ENCODE measurements at places on chromosomes 4 and X. TPM values are rescaled to one million over a fixed set of nuclear protein-coding genes. Genes with fewer than 3 reads are reported as not detected.

- DNase-seq = no peak
Measured at GRCh38 chr4:10458177-10458576, 951 bp upstream of the ZNF518B start.

GRCh38 chr4:38823766-38824165 is 19.2 kb upstream of the TLR1 start:
- no peak for DNase-seq

GRCh38 chr4:123421227-123421936 is 24.8 kb downstream of the SPRY1 start:
- no peak for DNase-seq

DNA sequence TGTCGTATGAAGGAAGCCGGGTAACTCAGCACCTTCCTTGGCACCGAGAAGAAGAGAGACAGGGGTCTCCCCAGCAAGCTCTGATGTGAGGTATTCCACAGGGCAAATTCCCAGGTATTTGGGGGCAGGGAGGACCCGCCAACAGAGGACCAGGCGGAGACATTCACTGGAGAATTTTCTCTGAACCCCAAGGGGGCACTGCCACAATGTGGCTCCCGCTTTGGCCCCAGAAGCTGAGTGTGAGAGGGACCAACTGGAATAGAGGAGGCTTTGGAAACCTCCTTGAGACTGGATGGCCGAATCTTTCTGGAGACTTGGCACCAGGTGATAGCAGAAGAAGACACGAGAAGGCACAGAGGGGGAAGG is 735 bp upstream of the GABRE start:
- DNase-seq = no peak

- DNase-seq = no peak
Measured at GRCh38 chr4:96519291-96519690, 679.4 kb downstream of the PDHA2 start.

GRCh38 chr4:182877326-182877883 is 39.8 kb downstream of the DCTD start:
- no peak for DNase-seq

DNA sequence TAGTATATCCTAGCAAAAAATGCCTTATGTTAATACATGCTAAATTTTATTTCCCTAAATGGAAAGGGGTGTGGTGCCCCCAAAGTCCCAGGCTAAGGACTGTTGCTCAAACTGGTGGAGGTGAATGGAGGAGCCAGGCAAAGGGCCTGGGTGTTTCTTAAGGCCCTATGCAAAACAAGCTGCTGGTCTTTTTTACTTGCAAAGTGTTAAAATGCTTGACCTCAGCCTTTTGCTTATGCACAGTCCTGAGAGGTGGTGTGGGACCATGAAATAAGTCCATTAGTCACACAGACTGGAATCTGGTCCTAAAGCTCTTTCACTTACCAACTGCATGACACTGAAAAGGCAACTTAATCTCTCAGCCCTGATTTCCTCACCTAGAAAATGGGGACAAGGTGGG is 223.5 kb upstream of the MBNL3 start:
- DNase-seq = no peak

DNA sequence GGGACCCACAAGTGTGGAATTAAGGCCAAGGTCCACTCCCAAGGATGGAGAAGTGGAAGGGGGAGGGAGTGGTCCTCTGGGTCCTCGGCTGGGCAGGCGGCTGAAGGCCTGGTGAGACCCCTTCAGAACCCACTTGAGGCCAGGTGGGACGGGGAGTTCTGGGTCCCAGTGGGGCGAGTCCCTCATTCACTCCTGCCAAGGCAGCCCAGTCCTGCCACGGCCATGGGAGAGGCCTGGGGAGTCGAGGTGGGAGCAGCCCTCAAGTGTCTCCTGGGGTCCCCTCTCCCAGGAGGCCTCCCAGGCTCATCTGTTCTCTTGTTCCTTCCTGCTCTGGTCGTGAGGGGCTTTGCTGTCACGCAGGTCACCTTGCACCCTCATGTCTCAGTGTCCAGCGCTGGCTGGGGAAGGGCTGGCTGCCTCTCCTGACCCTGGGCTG is 6.1 kb upstream of the SH3BP2 start:
- DNase-seq = no peak

DNA sequence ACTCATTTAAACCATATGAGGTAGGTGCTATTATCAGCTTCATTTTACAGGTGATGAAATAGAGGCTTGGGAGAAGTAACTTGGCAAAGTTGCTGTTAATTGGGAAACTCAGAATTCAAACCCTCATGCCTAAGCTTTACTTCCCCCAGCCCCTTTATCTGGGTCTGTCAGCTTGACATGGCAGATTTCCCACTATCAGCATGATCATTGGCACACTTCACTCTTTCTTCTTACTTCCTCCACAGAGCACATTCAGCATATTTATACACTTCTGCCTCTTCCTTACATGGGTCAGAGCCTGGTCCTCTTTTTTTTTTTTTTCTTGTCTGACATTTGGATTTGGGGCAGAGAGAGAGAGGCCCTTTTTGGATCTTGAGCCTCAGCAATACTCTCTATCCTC is 56.5 kb upstream of the ARX start:
- DNase-seq = no peak

DNA sequence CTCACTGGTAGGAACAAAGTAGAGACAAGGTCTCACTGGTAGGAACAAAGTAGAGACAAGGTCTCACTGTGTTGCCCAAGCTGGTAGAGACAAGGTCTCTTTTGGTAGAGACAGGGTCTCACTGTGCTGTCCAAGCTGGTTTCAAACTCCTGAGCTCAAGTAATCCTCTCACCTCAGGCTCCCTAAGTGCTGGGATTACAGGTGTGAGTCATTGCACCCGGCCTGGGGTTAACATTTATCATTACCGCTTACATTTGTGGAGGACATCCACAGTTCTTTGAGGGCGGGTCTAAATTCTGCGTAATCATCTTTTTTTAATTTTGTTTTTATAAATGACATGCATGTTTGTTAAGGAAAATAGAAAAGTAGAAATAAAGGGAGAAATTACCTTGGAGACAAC is 12.0 kb downstream of the RAB33B start:
- no peak for DNase-seq

- no peak for DNase-seq
Measured at GRCh38 chrX:118207831-118208453, 91.3 kb upstream of the KLHL13 start.

DNA sequence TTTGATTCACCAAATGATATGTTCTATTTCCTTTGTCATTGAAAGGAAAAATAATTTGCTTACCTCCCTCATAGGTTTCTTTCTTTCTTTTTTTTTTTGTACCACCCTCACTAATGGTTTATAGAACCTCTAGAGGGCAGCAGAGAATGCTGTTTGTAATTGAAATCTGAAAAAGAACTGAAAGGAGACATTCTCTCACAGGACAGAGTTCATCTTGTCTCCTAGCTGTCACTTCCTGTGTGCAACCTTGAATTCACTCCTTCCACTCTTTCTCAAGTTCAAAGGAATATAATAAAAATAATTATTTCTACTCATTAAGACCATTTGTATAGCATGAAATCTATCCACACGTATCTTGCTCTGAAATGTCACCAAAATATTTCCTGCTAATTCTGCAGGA is 51.0 kb downstream of the GUCY1B1 start:
- no peak for DNase-seq

GRCh38 chrX:123236859-123237258 is 52.8 kb downstream of the GRIA3 start:
- no peak for DNase-seq

DNA sequence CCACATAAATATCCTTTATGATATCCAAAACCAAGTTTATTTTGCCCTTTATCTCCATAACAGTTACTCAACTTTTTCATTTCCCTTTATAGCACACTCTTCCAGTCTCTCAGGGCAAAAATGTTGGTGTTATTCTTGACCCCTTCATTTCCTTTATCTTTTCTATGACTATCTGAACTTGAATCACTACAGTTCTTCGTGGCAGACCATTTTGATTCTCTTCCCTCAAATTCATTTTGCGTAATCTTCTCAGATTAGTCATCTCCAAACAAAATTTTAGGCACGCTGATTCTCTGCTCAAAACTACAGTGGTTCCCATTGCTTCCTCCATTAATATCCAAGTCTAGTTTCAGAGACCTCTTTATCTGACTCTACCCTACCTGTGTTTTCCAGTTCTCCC is 26.1 kb downstream of the RUFY3 start:
- DNase-seq = no peak

DNA sequence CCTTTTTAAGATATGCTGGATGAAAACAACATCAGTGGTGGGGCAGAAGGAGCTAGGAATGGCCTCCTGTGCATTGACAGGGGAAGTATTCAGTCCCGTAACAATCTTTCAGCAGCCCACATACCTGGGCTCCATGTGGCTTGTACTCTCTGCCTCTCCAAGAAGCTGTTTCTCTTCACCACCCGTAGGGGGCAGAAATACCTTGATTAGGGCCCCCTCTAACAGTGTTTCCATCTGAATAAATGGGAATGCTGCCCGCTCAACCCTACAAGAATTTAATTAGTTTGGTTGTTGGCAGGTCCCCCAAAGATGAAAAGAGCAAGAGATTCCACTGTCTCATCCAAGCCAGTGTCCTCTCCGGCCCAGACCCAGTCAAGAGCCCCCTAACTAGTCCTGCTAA is 155.2 kb downstream of the SMIM20 start:
- no peak for DNase-seq

DNA sequence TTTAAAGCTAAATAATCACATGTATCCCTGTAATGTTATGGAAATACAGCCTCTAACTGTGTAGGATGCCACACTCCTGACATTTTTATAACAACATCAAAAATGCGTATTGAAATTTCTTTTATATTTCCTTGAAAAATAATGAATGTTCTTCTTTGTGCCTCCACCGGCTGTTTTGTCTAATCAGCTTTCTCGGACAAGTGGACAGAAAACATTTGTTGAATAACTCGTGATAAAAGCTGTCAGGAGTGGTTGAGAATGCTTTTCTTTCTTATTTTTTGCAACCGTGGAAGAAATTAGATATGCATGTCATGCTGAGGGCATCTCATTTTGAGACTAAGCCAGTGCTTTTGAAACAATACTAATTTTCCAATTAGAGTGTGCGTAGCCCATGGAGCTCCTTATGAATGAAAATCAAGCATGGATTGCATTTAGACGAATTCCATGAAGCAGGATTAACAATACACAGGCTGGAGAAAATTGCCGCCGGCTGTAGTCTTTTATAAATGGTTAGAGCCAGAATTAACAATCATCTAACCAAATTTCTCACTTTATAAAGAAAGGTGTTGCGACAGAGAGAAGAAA is 614.5 kb upstream of the LCORL start:
- no peak for DNase-seq

DNA sequence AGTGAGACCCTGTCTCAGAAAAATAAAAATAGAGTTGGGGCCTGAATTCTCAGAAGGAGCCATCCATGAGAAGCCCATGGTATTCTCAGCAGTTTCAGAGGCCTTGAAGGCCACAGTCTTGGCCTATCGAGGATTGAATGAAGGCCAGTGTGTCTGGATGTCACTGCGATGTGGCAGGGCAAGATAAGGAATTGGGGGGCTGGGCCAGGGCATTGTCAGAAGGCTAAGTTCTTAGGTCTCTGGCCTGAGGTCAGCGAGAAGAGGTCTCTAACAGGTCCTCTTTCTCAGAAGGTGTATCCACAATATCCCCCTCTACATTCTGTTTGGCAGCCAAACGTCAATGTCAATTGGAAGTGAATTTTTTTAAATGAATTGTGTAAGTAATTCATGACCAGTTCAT is 5.7 kb downstream of the ZNF275 start:
- DNase-seq = no peak

DNA sequence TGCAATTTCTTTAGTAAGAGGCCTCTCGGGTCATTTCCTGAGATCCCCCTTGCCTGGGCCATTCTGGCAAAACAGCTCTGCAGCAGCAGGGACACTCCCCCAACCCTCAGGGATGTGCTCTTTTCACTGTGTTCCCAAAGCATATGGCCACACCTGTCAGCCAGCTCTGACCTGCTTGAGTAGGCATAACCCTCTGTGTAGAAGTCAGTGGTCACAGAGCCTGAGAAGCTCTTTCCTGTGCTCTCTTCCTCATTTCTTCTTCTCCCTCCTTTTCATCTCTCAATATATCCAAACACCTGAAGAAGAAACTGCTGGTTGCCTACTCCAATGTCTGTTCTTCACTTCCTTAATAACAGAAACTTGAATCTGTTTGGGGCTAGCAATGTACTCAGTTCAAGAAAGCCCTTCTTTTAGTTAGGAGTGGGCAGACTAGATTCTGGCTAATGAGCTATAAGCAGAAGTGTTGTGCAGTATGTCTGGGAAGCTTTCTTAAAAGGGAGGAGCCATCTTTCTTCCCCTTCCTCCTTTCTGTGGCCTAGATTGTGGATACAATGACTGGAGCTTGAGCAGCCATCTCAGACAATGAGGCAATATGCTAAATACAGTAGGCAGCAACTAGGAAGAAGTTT is 73.3 kb downstream of the PRPS1 start:
- no peak for DNase-seq

GRCh38 chrX:12138361-12139313 is at the start of gene FRMPD4:
TSS of gene FRMPD4 (plus strand) at chrX:12138473. CDS start at chrX:12138972, 499 bp downstream.
- no peak for DNase-seq

- no peak for DNase-seq
Measured at GRCh38 chr4:139084804-139085093, 69.2 kb downstream of the NOCT start.

DNA sequence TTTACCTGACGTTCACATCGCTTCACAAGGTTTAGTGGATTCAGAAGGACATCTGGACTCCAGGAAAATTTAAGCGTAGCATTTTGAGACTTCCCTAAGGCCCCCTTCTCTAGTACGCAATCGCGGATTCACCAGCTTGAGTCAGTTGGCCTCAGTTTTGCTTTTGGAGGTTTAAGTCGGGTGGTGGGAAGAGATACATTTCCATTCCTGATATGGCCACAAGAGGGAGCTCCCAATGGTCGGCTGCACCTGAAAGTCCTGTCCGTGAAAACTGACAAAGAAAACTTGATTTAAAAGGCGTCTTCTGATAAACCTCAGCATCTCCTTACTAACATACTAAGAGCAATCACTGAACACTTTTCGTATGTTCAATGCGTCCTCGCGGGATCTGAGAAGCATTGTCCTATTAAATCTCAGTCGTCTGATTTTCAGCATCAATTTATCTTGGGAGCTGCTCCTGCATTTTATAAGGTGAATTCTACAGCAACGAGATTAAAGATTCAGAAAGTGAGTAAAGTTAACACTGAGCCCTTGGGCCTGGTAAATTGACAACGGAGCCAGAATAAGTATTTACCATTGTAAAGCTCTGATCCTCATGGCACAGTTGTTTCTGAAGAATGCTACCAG is 50.6 kb downstream of the LGI2 start:
- DNase-seq = peak; percentile 7

Gene FAM47A
- total RNA-seq = not detected

Gene GPRASP1
- 65.4 TPM for total RNA-seq

Gene HPGD
- total RNA-seq = 9.1 TPM

Gene RBMXL3
- not detected for total RNA-seq

Gene RAP2C
- 64.9 TPM for total RNA-seq

Gene CACNA1F
- 0.86 TPM for total RNA-seq

Gene GPAT3
- 3.0 TPM for total RNA-seq

Gene KLHL13
- total RNA-seq = 0.54 TPM

Gene NHSL2
- total RNA-seq = 0.60 TPM

Gene BEX3
- 23.1 TPM for total RNA-seq

Gene NHS
- total RNA-seq = 0.14 TPM

All from CD8-positive, alpha-beta T cell (primary cell).